ENCODE measurements at places on chromosomes 6 and 20. TPM values are rescaled to one million over a fixed set of nuclear protein-coding genes. Genes with fewer than 3 reads are reported as not detected.

DNA sequence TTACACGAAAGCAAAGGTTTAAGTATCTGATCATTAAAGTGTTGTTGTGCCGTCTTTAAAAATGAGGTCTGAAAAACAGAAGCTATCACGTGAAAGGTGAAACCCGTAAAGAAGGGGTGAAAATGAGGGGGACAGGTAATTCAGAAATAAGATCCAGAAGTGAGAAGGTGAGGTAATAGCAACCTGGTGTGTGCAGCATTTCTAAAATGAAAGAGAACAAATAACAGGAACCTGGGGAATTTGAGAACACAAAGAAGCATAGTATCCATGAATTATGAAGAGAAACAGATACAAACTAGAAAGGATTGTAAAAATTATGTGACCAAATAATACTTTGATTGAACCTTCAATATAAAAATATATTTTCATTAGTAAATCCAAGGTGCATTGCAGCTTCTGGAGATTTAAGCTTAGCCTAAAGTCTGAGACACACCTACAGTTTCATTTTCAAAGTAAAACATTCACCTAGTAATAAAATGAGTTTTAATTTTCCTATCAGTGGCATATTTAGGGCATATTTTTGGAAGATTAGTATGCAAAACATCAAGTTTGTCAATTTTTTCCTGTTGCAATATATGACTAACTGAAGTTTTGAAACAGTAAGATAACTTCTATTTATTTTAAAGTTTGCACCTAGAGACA, 1.4 kb downstream of the HEY2 start:
- no peak for DNase-seq

GRCh38 chr6:119430805-119431204, 81.2 kb upstream of the MAN1A1 start:
- DNase-seq: no peak

- DNase-seq: no peak
Measured at GRCh38 chr6:144678844-144679243, 393.7 kb downstream of the UTRN start.

The ADGRF1 gene
- 0.45 TPM for total RNA-seq

The SLC18B1 gene
- total RNA-seq: 4.5 TPM
